ENCODE measurements at places on chromosomes 6 and 20.

GRCh38 chr20:39736434-39737327 lies 774.5 kb downstream of the DHX35 start:
- DNase-seq = no peak

GRCh38 chr20:4455996-4456395 lies 265.7 kb upstream of the PRND start:
- DNase-seq = no peak

GRCh38 chr20:25686081-25687067 lies 10.3 kb downstream of the ZNF337 start:
- DNase-seq = no peak

- DNase-seq = no peak
Observed at GRCh38 chr20:3072530-3073250, 1.3 kb downstream of the OXT start.

DNA sequence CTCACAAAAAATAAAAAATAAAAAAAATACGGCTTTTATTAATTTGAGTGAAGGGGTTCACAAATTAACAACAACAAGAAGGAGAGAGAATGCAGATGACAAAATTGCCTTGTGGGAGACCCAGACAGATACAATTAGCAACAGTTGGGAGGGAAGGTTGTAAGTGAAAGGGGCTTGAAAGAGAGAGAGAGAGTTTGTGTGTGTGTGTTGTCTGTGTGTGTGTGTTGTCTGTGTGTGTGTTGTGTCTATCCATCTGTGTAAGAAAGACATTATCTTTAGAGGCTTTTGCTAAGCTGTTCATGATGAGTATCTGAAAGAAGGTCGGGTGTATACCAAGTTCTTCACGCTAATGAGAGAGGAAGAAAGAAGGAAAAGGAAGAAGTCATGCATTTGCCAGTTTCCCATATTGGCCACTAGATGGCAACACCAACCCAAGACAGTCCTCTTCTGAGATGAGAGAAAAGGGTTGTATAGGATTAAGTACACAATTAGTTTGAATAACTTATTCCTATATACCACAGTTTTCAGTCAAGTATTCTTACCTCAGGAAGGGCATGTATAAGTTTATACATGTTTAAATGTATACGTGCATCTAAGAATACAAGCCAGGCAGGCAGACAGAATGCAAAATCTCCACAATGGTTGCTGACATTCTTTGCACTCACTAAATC lies 63.7 kb upstream of the CD2AP start:
- peak; percentile 58 for DNase-seq

DNA sequence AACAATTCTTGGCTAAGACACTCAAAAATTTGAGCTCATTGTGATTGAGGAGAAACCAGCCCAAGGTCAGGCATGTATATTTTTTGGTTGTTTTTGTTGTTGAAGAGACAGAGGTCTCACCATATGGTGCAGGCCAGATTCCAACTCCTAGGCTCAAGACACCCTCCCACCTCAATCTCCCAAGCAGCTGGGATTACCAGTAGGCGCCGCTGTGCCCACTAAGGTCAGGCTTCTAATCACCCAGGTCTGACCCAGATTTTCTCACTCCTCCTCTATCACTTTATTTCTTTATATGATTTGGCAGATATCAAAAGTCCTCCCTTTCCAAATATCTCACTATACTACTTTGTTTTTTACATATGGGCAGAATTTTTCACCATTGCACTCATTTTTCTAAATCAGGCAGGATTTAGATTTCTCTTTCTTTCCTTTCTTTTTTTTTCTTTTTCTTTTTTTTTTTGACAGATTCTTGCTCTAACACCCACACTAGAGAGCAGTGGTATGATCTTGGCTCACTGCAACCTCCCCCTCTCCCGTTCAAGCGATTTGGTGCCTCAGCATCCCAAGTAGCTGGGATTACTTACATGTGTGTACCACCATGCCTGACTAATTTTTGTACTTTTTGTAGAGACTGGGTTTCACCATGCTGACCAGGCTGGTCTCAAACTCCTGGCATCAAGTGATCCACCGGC lies 1.7 kb upstream of the C6orf141 start:
- DNase-seq = no peak

- no peak for DNase-seq
Observed at GRCh38 chr6:155011809-155012291, 16.7 kb downstream of the TIAM2 start.

DNA sequence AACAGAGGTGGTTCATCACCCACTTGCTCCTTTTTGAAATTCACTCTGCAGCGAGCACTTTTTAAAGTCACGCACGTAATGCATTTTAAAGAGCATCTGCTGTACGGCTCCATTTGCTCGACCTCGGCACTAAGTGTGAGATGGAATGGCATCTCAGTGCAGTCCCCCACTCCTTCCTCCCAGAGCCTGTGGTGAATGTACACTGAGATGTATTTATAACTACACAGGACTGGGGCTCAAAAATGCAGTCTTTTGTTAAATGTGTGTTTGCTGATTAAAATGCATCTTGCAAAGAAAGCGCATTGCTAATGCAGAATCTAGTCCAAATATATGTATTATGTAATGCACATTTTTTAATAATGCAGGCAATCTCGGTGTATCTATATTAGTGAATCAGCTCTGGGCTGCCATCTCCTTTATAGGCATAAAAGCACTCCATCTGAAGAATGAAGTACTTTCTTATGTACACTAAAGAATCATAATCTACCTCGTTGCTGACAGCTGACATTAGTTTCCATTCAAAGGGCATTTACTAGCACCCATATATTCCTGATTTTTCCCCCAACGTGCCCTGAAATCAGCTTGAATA lies 14.0 kb downstream of the GNAS-AS1 start:
- no peak for DNase-seq

DNA sequence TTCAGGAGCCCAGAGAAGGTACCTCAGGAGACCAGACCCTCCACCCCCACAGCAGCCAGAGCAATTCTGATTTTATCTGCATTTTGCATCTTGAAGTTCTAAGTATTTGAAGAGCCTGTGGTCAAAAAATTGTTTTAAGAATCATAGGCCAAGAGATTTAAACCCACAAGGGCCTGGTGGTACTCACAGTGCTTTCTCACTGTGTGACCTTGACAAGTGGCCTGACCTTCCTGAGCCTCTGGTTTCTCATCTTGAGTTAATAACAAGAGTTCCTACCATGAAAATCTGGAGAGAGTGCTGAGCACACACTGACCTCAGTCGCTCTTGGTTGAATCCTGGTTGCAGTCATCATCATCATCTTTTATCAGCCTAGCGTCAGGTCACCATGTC lies 45.4 kb upstream of the ID1 start:
- DNase-seq = no peak
